ENCODE measurements at places on chromosomes 3 and 15.

DNA sequence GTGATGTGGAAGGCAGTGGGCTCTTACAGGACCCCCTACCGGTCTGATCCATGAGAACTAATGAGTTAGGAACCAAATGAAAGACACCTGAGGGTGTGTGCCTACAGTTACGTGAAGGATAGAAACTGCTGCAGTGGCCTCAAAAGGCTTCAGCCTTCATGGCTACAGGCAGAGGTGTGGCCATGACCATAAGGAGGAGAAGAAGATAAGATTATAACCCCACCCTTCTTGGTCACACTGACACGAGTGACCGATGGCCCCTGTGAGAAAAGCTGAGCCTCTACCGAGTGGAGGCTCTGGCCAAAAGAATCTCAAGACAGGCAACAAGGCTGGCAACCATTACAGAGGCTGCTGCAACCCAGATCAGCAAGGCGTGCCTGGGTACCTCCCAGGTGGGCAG lies 6.3 kb downstream of the RFT1 start:
- DNase-seq: no peak

GRCh38 chr15:66261056-66261455 lies 7.5 kb upstream of the MEGF11 start:
- DNase-seq: no peak

GRCh38 chr3:35523074-35523473 lies 116.3 kb upstream of the ARPP21 start:
- DNase-seq: no peak

DNA sequence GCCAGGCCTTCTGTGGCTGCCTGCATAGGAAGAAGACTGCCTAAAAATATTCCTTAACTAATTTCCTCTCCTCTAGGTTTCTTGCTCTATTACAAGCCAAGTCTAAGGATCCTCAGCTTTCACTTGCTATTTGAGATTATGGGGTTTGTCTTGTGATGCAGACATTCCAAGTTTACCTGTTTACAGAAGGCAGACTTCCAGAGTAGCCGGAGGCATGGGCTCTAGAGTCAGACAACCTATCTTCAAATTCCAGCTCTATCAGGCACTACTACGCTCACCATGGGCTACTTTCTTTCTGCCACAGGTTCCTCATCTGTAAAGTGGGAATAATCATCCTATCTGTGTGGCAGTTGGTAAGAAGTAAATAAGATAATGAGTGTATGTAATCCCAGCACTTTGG lies 95.6 kb upstream of the BCL6 start:
- no peak for DNase-seq
